SK-N-MC (cell line): ENCODE measurements at places on chromosomes 5 and 9.

DNA sequence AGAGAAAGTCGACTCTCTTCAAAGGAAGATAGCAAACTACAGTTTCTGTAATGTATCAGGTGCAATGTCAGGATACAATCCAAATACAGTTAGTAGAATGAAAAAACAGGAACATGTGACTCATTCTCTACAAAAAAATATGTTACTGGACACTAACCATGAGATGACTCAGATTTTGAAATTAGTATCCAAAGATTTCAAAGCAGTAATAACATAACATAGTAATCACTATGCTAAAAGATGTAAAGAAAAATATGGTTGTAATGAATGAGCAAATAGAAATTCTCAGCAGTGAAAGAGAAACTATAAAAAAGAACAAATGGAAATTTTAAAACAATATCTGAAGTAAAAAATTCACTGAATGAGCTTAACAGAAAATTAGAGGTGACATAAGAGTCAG lies 42.3 kb downstream of the SHOC1 start:
- no peak for DNase-seq

DNA sequence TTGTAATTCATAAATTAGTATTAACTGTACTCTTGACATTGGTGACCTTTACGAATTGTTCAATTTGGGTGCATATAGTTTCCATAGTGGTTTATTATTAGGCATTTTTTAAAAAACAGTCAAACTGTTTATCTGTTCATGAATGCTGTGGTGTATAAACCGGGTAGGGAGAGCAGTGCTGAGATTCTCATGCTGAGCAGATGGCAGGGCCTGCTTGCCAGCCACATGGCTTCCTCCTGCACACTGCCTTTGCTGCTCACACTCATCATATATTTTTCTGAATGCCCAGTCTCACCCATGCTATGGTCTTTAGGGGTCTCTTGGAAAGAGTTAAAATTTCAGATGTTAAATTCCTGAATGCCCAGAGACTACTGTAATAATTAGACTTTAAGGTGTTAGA lies 40.8 kb downstream of the NNT start:
- no peak for DNase-seq

- DNase-seq = no peak
These were observed 806 bp upstream of the RNF224 start for GRCh38 chr9:137226338-137227053.

DNA sequence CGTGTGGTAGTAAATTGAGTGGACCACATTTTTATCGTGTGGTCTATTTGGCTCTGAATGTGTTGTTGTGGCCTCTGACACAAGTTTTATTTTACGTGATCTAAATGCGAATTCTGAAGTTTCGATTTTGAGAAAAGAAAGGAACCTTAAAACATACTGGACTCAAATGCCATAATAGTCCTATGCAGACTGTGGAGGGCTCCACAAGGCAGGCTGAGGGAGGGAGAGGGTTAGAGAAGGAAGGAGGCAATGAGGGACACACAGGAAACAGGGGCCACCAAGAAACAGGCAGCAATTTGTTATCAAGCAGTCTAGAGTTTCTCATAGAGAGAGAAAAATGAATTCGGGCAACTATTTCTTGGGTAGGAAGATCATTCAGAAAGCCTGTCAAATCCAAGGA lies 110.4 kb upstream of the SEMA6A start:
- no peak for DNase-seq

DNA sequence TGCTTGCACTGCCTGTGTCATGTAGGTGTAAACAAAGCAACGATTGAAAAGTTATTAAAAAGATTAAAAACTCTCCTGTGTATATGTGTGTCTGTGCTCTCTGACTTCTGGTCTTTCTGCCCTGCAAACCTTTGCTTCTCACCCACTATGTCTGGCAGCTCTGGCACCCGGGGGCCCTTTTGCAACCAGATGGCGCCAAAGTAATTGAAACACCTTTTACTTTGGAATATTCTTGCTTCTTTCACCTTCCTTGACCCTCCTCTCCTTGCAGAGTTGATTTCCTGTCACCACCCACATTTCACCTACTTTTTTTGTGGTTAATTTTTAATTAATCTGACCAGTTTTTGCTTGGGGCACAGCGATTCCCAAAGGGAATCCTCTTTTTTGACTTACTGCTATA lies 275.5 kb downstream of the ARHGEF28 start:
- DNase-seq = no peak

GRCh38 chr5:44847206-44847852 lies 38.6 kb downstream of the MRPS30 start:
- no peak for DNase-seq

DNA sequence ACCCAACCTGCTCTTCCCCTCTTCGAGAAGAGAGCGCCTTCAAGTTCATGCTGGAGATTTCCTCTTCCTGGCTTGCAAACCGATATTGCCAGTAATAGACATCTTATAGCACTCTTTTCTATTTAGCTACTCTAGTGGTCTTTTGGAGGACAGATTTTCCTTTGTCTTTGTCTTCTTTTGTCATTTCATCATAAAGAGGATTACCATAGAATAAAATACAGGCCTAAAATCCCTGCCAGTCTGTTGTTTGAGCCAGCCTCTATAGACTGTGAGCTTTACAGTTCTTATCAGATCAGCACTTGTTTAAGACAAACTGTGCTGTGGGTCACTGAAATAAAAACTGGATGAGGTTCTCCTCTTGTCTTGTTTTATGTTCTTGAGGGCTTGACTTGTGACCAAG lies 802.8 kb downstream of the NR2F1-AS1 start:
- DNase-seq = no peak

- peak; percentile 51 for DNase-seq
These were observed 18.4 kb upstream of the F2RL2 start for GRCh38 chr5:76641514-76642120.

GRCh38 chr5:68279984-68280383 lies 64.4 kb downstream of the PIK3R1 start:
- DNase-seq = no peak

DNA sequence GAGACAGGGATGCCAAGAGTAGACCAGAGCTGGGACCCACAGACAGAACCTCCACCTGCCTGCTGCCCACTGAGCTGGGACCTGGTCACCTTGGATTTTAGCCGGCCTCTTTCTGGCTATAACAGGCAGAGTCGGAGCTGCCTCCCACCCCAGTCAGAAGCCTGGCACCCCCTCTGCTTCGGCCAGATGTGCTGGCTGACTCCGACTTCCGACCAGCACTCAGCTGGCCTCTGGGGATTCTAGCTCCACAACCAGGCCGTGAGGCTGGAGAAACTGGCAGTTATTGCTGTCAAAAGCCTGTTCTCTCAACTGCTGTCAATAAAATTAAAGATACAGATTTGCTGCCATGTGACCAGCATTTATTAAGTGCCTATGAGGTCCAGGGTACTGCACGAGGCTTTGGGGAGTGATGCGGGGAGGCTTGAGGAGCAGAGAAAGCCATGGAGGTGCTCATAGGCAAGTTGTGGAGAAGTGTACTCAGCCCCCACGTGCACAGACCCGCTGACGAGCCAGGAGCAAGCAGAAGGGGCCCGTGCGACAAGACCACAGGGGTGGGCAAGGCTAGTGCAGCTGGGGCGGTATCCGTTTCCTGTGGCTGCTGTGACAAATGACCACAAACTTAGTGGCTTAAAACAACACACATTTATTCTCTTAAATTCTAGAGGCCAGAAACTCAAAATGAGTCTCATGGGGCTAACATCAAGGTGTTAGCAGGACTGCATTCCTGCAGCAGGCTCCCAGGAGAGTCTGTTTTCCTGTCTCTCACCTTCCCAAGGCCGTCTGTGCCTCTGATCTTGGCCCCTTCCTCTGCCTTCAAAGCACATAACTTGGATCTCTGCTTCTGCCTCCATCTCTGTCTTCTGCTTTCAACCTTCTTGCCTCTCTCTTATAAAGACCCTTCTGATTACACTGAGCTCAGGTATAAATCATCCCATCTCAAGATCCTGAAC lies 13.1 kb downstream of the GFI1B start:
- DNase-seq = no peak

GRCh38 chr9:81976351-81976750 lies 12.2 kb upstream of the SPATA31D1 start:
- DNase-seq = no peak

GRCh38 chr5:115831163-115831768 lies 10.1 kb downstream of the ATG12 start:
- DNase-seq = no peak

DNA sequence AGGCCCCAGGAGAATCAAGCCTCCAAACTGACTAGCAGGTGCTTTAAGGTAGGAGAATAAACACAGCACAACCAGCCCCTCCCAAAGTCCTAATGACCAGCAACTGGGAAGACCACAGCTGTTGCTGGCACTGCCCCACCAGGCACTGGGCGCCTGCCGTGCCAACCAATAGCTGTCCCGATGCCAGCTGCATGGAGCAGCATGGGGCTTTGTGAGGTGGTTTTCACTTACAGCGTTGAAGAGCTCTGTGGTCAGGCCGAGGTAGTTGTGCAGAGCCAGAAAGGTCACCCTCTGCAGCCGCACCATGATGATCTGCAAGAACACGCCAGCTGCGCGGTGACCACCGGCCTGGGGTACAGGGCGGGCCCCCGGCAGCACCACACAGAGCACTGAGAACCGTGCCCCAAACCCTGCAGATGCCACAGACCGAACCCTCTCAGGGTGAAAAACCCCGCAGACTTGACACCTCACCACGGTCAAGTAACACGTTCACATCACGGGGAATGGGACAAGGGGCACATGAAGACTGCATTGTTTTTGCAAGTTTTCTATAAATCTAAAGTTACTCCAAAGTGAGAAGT lies 28.7 kb downstream of the PNPLA7 start:
- no peak for DNase-seq

- DNase-seq = no peak
These were observed 224.7 kb downstream of the FSTL4 start for GRCh38 chr5:133387621-133388020.

GRCh38 chr5:7606840-7607465 lies 211.0 kb downstream of the ADCY2 start:
- DNase-seq = no peak

- no peak for DNase-seq
These were observed 160.0 kb downstream of the PRR16 start for GRCh38 chr5:120624021-120624563.

DNA sequence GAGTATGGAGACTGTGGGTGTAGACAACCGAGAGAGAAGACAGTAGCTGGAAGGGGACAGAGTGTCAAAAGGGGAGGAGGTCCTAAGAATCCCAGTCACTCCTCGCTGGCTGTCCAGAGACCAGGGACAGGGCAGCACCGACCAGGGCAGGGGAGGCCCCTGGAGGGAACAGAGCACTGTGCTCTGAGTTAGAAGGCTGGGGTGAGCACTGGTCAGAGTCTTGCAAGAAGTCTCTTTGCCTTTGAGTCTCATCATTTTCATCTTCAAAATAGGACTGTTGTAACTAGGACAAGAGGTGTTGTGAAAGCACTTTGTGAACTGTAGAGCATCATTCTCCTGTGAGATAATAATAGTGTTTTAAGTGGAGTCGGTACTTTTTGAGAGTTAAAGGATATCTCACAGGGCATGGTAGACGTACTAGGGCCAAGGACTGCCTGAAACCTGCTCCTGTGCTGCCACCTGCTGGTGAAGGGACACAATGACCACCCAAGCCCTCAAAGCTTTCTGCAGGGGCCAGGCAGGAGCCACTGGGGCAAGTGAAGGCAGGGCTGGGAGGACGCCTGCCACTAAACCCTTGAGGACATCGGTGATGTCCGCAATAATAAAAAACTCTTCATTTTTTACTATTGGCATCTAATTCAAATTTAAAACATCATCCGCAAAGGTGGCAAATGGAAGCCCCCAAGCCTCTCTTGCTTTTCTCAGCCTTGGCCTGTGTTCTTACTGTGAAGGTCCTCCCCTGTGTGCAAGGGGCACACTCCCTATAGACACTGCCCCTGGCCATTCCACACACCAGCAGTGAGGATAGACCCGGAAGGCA lies 28.2 kb downstream of the SLC6A7 start:
- peak; percentile 53 for DNase-seq

DNA sequence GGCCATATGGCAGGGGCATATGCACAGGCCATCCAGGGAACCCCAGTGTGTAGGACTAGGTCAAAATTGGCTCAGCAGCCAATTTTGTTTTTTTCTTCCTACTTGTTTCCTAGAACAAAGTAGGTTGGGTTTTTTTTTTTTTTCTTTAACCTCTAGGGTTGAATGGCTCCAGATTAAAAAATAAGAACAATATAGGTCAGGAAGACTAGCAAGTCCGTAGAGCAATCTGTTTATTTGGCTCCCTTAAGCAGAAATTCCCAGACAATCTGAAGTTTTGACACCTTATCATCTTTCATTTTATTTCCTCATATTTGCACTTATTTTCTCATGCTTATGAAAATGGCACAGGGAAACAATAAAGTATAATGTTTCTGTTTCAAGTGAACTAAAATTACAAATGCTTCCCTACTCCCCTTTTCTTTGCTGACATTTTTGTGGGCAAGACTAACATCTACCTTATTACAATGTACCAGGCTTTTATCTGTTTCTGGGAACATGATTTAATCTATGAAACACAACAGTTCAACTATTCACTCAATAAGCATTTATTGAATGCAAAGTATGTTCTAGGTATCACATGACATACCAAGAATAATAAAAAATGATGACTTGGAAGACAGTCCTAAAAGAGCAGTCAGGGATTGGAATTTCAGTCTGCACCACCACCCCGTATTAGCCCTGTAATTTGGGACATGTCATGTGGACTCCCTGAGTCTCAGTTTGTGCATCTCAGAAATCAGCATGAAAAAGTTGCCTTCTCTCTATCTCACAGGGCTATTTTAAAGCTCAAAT lies 30.5 kb downstream of the TLR4 start:
- DNase-seq = no peak

DNA sequence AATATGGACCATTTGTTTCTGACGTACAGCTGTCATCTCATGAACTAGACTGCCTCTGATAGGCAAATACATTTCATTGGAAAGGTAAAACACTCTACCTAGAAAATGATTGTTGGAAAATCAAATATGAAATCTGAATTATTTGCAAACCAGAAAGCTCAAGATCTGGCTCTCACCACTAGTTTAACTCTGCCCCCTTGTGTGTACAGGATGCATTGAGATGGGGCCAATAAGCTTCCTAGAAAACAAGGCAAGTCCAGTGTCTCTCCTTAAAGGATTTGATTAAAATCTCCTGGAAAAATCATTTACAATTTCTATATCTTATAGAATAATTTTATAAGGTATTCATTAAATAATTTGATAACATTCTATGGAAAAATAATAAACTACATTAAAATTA lies 311.9 kb upstream of the ANKH start:
- DNase-seq = no peak

GRCh38 chr5:168801567-168801966 lies 222.4 kb upstream of the PANK3 start:
- DNase-seq = no peak

- DNase-seq = no peak
These were observed 1.8 kb upstream of the WDR31 start for GRCh38 chr9:113341712-113342410.

DNA sequence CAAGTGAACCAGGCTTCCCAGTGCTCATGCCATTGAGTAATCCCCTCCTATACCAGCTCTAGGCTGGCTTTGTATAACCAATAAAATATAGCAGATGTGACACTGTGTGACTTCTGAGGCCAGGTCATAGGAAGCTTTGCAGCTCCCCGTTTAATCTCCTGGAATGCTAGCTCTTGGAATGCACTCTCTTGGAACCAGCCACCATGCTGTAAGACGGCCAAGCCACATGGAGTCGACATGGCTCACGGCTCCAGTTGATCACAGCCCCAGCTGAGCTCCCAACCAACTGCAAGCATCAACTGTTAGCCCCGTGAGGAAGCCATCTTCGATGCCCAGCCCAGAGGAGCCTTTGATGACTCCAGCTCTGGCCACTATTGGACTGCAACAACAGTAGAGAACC lies 74.5 kb downstream of the SH3TC2 start:
- DNase-seq = no peak

- DNase-seq = no peak
These were observed 9.7 kb upstream of the PPIC start for GRCh38 chr5:123046222-123046621.
